Spinal cord (tissue), 10 donors: ENCODE measurements at places on chromosomes 1 and 21. TPM values are rescaled to one million over a fixed set of nuclear protein-coding genes. Genes with fewer than 3 reads are reported as not detected.

OR2L8 gene
- total RNA-seq, result 1.2 TPM

RHEX gene
- total RNA-seq, result 0.55 TPM

LIN28A gene
- not detected for total RNA-seq

DYRK3 gene
- 10.2 TPM for total RNA-seq
